ENCODE measurements at places on chromosomes 2 and 18. TPM values are rescaled to one million over a fixed set of nuclear protein-coding genes. Genes with fewer than 3 reads are reported as not detected.

DNA sequence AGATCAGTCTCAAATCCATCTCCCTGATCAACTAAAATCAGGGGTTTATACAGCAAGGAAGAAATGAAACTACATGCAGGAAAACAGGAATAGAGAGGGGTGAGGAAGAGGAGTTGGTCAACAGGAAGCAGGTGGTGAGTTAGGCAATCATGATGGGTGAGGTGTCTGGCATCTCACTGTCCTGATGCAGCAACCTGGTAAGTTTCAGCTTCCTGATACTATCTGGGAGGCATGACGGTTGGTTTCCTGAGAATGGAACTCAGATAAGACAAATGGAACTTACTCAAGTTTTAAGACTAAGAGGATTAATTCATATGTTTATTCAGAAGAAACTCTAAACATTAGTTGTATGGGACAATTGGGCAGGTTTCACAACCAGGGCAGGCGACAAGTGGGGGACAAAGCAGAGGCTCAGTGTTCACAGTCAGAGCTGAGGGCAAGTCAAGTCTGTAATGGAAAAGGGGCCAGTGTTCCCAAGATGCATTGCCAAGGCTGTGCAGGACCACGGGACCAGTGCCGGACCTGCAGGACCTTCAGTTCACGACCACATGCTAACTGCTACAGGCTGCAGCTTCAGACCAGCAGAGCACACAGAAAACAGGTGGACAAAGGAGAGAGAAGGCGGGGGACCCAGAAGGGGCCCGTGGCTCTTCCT lies 17.7 kb upstream of the GALM start:
- DNase-seq = peak; percentile 22

- no peak for DNase-seq
These were observed 138.5 kb downstream of the RIT2 start for GRCh38 chr18:42976869-42977590.

- no peak for DNase-seq
These were observed 190.5 kb downstream of the ZFP36L2 start for GRCh38 chr2:43035922-43036321.

DNA sequence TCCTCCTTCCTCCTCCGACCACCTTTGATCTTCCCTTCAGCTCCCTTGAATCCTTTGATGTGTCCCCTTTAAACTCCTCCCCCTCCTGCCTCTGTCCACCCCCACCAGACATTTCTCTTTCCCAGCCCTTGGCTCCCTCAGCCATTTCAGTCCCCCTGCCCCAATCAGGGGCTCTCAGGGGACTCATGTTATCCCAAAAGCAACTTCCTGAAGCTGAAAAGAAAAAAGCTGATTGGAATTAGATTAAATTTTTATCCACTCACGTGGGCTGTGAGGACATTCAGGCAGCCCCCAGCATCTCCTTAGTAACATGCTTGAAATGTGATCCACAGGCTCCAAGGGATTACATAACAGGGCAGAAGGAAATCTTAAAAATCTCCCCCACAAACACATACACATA lies 81.3 kb downstream of the NEURL3 start:
- peak; percentile 47 for DNase-seq

GRCh38 chr2:178473931-178474330 lies 4.5 kb downstream of the FKBP7 start:
- peak; percentile 15 for DNase-seq

DNA sequence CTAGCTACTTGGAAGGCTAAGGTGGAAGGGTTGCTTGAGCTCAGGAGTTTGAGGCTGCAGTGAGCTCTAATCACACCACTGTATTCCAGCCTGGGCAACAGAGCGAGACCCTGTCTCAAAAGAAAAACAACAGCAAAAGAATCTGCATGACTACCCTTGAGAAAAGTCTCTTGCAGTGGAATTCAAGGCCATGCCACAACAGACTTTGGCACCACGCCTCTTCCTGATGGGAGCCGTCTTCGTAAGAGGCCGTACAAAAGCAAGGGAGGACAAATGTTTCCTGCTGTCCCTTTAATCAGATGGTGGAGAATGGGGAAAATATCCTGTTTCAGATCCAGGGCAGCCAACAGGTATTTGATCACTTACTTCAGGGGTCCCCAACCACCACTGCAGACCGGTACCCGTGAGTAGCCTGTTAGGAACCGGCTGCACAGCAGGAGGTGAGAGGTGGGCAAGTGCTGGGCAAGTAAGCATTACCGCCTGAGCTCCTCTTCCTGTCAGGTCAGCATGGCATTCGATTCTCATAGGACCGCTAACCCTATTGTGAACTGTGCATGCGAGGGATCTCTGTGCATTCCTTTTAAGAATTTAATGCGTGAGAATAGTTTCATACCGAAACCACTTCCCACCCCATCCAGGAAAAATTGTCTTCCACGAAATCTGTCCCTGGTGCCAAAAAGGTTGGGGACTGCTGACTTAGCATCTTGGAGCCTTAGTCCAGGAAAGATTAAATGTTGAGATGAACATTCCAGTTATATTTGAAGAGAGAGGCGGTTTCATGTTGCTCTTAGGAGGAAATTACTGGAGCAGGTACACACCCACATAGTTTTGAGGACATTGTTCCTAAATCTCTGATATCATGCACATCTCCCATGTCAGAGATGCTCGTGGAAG lies 94.4 kb upstream of the XPO1 start:
- no peak for DNase-seq

DNA sequence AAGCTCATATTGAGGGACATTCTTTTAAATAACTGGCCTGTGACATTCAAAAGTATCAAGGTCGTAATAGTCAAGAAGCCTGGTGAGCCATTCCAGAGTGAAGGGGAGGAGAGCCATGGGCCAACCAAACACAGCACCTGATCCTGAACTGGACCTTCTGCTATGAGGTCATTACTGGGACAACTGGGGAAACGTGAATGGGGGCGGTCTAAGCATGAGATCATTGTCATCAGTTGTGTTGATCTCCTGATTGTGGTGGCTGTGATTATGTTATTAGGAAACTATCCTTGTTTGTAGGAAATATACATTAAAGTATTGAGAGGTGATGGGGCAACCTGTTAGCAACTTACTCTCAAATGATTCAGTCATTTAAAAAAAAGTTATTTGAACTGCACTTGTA lies 79.3 kb downstream of the FBXO15 start:
- DNase-seq = no peak

- no peak for DNase-seq
These were observed 594.8 kb upstream of the ZEB2 start for GRCh38 chr2:145114726-145115125.

DNA sequence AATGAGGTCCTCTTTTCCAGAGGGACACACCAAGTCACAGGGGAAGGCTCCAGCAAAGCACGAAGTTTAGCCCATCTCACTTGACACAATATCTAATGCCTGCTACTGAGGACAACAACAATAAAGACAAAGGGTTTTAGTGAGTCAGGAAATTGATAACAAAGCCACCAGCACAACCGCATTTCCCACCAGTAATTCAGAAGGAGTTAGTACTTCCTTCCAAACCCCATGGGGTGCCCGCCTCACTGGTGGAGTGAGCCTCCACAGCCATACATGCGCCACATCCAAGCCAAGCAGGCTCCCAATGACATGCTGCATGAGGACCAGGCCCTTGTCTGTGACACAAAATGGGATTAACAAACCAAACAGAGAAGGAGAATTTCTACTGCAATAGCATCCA lies 40.1 kb downstream of the MRPL35 start:
- DNase-seq = no peak

- DNase-seq = peak; percentile 22
These were observed 18.6 kb upstream of the NCL start for GRCh38 chr2:231482806-231483391.

- DNase-seq = no peak
These were observed 6.7 kb upstream of the SMARCAL1 start for GRCh38 chr2:216405588-216405987.

GRCh38 chr2:129469871-129470270 lies 509.6 kb upstream of the RAB6C start:
- no peak for DNase-seq

GRCh38 chr2:80300954-80301353 lies 3.6 kb downstream of the LRRTM1 start:
- DNase-seq = no peak

DNA sequence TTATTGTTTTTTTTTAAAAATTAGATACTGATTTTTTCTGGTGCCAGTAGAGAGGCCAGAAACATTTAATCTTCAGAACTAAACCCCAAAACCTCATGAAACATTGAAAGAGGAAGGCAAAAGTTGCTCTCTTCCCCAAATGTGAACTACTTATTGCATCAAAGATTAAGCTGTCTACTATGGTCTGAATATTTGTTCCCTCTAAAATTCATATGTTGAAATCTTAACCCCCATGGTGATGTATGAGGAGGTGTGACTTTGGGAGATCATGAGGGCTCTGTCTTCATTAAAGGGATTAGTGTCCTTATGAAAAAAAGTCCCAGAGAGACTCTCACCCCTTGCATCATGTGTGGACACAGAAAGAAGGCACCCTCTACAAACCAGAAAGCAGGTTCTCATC lies 28.2 kb upstream of the SLC8A1 start:
- no peak for DNase-seq

DNA sequence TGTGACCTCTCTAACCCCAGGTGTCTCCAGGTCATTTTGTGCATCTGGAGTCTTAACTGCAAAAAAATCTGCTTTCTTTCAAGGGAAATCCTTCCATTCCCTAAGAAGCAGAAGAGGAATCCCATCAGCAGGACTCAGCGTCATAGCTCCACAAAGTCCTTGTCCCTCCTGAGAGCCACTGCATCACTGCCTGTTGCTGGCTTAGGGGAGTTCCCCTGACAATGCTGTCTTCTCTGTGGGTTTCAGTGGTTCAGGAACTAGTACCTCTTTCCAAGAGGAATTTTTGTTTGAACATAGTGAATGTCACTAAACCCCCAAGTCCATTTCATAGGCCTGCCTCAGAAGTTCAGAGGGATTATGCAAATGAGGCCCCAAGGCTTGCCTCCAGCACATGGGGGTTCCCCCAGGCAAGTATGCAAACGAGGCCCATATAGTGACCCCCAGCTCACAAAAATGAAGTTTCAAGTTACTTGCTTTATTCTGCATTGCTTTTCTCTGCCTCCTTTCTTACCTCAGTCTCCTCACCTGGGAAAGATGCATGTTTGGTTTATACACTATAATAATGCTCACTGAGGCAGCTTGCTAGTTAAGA lies 513.9 kb upstream of the MEX3C start:
- DNase-seq = no peak

GRCh38 chr2:113135317-113135716 lies 7.9 kb downstream of the IL1RN start:
- no peak for DNase-seq

- DNase-seq = peak; percentile 10
These were observed 15.9 kb downstream of the C2orf74 start for GRCh38 chr2:61177727-61178549.

DNA sequence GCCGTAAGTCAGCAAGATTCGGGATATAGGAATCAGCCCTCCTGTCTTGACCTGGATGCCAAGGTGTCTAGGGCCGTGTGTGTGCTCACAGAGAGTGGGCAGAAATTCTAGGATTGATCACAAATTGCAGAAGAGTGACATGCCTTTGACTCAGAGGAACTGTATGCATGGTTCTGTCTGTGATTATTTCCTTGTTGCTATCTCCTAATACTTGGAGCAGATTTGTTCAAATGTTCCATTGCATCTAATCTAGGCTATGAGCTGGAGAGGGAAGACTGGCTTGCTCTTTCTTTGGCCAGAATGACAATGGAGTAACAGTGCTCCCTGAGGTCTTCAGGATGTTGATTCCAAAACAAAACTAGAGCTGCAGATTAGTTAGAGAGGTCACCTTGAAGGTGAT lies 115.0 kb downstream of the EN1 start:
- DNase-seq = no peak

- DNase-seq = peak; percentile 76
These were observed 1.4 kb downstream of the FAM171B start for GRCh38 chr2:186695081-186695756.

DNA sequence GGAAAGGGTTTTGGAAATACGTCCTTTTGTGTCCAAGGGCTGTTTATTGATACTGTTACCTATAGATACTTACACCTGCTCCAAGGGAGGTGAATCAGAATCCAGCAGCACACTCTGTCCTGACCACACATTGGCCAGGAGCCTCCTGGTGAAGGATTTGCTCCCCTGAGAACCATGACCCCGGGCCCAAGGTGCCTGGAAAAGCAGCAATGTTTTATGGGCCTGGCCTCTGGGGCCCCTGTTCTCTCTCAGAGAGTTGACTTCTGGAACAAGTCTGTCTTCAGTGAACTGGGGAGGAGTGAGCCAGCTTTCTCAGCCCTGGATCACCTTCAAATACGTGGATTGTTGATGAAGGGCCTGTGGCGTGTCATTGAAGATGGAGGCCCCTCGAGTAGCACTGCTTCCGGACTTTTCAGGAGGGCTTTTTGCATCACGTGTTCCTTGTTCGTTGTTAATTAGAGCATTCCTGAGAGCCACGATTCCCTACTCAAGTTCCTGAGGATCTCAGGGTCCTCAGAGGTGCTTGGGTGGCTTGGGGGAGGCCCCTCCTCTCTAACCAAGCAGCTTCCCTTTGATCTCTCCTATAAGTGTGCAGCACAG lies 78.5 kb upstream of the RPL31 start:
- DNase-seq = no peak

- no peak for DNase-seq
These were observed 3.1 kb downstream of the SP140L start for GRCh38 chr2:230329946-230330605.

- peak; percentile 78 for DNase-seq
These were observed 51.0 kb upstream of the EML4 start for GRCh38 chr2:42117923-42118753.

GRCh38 chr2:157827377-157827776 lies 48.8 kb downstream of the ACVR1 start:
- DNase-seq = no peak

GRCh38 chr2:19887510-19887909 lies 14.3 kb downstream of the TTC32 start:
- DNase-seq = no peak

- DNase-seq = no peak
These were observed 377.5 kb downstream of the ZNF521 start for GRCh38 chr18:24974431-24974830.

DNA sequence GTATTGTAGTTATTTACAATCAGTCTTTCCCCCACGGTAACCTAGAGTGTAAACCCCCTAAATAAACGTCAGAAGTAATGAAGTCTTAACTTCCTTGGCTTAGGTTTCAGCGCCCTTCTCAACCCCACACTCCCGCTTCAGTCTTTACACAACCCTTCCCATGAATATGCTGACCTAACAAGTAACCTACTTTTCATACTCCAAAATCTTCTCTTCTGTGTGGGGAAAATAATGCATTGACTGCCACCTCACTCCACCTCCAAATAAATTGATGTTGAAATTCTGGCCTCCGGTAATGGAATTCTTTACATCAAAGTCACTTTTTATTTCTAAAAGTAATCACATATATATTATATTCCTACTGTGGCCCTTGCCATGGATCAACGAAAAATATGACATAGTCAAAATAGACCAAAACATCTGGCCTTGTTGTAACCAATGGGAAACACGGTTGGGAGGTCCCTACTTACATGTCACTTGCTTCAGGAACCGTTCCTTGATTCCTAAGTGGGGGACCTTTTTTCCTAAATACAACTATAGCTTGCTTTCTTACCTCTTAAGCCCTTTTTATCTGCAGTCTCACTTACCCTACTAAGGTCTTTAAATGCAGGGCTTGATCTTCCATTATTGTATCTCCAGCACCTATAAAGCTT lies 961 bp downstream of the GEN1 start:
- no peak for DNase-seq

Gene RNU2-63P
- polyA plus RNA-seq = not detected

Gene TRIM54
- polyA plus RNA-seq = 0.15 TPM

Gene NRP2
- 45.2 TPM for polyA plus RNA-seq

Gene RAPGEF4
- 1.7 TPM for polyA plus RNA-seq

Gene OXER1
- polyA plus RNA-seq = not detected

Gene TMEFF2
- 3.0 TPM for polyA plus RNA-seq

Gene ZSWIM2
- polyA plus RNA-seq = 0.09 TPM

Gene RMND5A
- 5.1 TPM for polyA plus RNA-seq

Gene POTEJ
- polyA plus RNA-seq = not detected

Gene PDE1A
- polyA plus RNA-seq = 0.26 TPM

Gene GPAT2
- polyA plus RNA-seq = 0.53 TPM

Gene CDK15
- polyA plus RNA-seq = 15.7 TPM

Gene LRP1B
- polyA plus RNA-seq = not detected
